Right ventricle myocardium inferior (tissue), 1 donor: ENCODE measurements at places on chromosomes 2 and 18. TPM values are rescaled to one million over a fixed set of nuclear protein-coding genes. Genes with fewer than 3 reads are reported as not detected.

Gene MYCN
- total RNA-seq: 0.54 TPM

Gene SNTG2
- total RNA-seq: 2.4 TPM

Gene ASTL
- total RNA-seq: not detected

Gene SERPINB4
- not detected for total RNA-seq

Gene RTP5
- total RNA-seq: not detected

Gene SCG2
- not detected for total RNA-seq

Gene TEX51
- total RNA-seq: not detected

Gene SEC11C
- total RNA-seq: 23.5 TPM

Gene PRSS56
- total RNA-seq: 0.11 TPM

DNA sequence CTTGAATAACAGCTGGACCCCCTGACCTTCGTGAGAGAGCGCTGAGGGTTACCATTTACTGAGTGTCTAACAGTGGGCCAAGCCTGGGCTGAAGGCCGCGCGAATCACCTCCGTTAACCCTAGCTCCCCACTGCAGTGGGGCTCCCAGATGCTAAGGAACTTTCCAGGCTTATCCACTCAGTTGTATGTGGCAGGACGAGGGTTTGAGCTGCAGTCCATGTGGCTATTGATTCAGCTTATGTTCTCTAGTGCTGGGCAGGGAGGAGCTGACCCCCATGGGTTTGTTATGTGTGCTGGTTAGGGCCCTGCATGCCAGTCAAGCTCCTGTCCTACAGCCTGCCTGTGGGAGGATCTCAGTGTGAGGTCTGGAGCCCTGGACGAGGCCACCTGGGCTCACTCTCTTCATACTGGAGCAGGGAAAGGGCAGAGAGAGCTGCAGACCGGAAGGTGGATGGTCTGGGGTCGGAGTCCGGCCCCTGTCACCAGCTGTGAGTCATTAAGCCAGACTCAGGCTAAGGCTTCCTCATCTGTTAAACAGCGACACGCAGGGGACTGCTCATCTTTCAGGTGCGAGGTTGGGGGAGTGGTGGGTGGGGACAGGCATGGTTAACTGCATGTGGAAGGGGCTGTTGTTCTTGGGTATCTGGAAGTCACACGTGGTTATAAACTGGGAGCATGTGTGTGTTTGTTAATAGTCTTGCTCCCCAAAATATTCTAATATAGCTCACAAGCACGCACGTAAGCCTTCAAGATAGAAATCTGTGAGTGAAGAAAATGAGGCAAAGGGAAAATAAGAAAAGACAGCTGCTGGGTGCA, 6.6 kb downstream of the PSD4 start:
- peak; percentile 35 for DNase-seq

GRCh38 chr2:10558281-10559030, 110.3 kb upstream of the ODC1 start:
- DNase-seq: no peak

DNA sequence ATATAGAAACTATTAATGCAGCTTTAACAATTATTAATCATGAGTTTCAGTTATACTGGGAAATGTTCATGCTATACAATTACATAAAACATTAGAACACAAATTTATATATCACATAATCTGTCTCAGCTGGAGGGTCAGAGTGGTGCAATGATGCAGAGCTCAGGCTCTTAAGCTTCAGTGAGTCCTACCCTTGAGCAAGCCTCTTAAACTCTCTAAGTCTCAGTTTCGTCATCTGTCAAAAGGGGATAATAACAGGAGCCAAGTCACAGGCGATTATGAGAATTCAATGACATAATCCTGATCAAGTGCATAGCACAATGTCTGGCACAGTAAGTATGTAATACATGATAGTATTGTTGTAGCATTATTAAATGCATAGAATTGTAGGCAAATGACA, 46.0 kb downstream of the LAMA1 start:
- DNase-seq: no peak

GRCh38 chr18:78875016-78875777, 104.4 kb upstream of the SALL3 start:
- DNase-seq: no peak

- no peak for DNase-seq
Measured at GRCh38 chr2:208698114-208698513, 291.5 kb downstream of the PTH2R start.

- DNase-seq: no peak
Measured at GRCh38 chr2:79552653-79553052, 39.8 kb downstream of the CTNNA2 start.

- DNase-seq: no peak
Measured at GRCh38 chr2:163133602-163134001, 295.0 kb upstream of the KCNH7 start.

DNA sequence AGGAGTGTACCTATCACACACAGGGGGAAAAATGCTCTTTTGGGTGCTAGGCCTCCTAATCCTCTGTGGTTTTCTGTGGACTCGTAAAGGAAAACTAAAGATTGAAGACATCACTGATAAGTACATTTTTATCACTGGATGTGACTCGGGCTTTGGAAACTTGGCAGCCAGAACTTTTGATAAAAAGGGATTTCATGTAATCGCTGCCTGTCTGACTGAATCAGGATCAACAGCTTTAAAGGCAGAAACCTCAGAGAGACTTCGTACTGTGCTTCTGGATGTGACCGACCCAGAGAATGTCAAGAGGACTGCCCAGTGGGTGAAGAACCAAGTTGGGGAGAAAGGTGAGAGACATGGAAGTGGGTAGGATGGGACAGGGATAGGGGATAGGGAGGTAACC, 12.2 kb downstream of the DHRS9 start:
- DNase-seq: no peak

DNA sequence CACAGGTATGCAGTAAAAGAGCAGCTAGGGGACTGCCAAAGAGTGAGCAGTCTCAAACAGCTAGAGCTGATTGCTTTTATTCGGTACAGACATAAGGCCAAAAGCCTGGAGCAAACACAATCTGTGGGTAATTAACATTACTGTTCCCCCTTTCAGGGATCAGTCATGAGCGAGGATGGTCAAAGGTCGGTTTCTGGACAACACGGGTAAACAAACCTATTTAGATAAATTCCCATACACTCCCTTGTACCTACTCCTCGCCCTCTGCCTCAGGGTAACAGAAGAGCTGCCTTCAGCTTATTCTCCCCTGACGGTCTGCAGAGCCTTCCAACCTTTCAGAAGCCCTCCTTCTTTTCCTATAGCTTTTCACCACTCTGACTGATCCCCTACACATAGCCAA, 586.0 kb downstream of the SUCLG1 start:
- no peak for DNase-seq

DNA sequence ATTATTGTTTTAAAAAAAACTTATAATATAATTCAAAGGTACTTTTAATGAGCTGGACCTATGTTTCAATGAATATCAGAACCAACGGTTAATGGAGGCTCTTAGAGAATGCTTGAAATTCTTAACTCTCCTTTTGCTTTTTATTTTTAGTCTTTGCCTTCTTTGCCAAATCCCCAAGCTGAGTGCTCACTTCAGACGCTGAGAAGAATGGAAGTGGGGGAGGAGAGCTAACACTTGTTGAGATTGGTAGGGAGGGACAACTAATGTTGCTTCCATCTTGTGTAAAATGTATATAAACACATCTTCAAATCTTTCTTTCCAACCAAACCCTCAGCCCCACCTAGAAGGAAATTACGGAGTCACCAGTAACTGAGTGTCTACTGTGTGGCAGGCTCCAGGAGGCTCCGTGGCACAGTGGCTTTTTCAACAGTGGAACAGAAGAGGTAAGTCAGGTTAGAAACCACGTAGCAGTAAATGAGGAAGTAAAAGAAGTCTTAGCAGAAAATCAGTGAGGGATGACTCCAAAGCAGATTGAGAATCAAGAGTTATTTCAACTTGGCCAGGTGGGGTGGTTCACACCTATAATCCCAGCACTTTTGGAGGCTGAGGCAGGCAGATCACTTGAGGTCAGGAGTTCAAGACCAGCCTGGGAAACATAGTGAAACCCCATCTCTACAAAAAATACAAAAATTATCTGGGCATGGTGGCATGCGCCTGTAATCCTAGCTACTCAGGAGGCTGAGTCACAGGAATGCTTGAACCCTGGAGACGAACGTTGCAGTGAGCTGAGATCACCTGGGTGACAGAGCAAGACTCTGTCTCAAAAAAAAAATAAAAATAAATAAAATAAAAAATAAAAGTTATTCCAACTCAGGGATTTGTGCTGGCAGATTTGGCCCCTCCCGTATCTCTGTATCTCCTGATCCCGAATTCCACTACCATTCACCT, 45.0 kb upstream of the CREB1 start:
- DNase-seq: peak; percentile 21

- DNase-seq: no peak
Measured at GRCh38 chr2:29157131-29157530, 41.9 kb downstream of the CLIP4 start.

DNA sequence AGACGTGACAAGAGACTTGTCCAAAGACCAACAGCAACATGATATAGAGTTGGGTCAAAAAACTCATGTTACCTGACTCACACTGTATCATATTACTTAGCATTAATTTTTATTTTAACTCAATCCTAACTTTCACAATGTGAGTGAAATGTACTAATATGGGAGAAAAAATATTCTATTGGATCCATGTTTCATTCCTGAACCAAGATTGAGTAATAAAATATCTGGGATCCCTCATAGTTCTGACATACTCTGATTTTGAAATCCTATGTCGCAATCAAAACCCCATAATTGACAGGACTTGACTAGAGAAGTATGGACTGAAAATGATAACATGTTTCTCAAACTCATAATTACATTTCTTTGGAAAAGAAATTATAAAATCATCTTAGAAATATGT, 190.4 kb downstream of the RIT2 start:
- no peak for DNase-seq

DNA sequence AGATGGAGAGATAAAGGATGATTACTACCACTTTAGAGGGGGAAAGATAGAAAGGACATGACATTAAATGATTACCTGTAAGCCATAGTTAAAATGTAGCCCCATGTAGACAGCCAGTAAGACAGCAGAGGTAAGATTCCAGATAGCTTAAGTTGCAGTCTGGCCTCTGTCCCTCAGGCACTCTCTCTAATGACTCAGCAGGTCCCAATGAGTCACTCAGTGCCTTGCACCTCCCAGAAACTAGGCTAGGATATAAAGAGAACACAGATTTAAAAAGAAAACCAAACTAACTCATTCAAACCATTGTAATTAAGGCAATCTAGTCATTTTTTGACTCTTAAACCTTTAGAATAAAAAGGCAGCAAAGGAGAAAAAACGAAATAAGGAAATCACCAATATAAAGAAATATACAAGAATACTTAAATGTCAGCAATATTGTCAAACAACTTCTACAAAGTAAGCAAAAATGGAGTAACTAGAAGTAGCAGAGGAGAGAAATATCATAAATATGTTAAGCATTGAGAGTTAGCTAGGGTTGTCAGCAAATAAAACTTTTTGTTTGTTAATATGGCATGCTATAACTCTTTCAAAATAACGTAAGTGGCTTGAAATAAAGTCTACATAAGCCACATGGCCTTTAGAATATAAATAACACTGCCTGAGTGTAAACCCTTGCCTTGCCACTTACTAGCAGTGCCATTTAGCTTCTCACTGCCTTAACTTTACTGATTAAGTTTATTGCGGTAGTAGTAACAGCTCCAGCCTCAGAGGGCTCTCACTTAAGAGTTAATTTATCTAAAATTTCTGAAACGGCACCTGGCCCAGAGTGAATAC, 48.5 kb downstream of the SOCS6 start:
- no peak for DNase-seq

DNA sequence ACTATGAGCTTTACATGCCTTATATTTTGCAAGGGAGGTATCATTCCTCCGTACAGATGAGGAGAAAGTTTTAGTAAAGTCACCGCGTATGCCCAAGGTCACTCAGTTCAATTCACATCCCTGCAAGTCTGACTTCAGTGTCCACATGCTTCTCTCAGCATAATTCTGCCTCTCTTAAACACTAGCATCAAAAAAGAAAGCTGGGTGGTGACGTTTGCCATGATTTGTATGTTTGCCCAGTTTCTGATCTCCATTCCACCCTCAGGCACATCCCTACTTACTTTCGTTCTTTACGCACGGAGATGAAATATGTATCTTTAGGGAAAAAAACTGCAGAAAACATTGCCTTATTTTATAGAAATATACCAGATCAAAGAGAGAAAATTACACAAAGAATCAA, 129.2 kb upstream of the PTPRM start:
- DNase-seq: no peak

DNA sequence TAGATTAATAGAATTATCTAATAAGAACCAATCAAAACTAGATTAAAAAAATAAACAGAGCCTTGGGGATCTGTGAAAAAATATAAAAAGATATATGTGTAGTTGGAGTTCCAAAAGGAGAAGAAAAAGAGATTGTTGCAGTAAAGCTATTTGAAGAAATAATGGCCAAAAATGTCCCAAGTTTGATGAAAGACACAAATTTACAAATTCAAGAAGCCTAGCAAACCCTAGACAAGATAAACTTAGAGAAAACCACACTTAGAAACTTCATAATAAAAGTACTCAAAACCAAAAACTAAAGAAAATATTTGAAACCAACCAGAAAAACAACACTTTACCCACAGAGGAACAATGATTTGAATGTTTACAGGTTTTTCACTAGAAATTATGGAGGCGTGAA, 41.3 kb upstream of the EGR4 start:
- DNase-seq: no peak

- DNase-seq: no peak
Measured at GRCh38 chr2:100789361-100789760, 30.6 kb upstream of the NPAS2 start.

GRCh38 chr2:73993778-73994177, 9.1 kb downstream of the TET3 start:
- no peak for DNase-seq

DNA sequence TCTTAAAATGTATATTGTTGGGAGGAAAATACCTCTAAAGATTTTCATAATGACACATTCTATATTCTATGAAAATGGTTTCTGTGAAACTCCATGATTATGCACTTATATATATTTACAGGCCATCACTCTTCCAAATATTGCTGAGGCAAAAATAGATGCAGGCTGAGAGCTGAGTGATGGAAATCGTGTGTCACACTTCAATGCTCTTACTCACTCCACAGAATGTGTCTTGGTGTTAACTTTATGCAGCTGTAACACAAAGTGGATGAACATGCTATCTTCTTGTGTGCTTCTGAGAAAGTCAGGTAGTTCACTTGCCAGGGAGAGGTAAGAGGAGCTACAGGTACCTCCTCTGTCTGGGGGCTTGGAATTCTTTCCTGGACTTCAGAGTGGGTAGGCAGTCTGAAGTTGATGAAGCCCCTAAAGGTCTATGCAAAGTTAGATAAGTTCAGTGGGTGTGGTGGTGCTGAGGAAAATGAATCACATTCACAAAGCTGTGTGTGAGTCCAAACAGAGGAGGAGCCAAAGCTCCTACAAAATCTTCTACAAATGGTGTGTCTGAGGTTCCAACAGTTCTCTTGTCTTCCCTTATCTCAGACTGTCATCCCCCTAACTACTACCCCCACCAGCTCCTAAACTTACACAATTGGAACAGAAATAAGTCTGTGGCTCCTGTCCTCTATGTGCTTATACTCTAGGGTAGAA, 74.2 kb upstream of the ST6GAL2 start:
- DNase-seq: no peak

DNA sequence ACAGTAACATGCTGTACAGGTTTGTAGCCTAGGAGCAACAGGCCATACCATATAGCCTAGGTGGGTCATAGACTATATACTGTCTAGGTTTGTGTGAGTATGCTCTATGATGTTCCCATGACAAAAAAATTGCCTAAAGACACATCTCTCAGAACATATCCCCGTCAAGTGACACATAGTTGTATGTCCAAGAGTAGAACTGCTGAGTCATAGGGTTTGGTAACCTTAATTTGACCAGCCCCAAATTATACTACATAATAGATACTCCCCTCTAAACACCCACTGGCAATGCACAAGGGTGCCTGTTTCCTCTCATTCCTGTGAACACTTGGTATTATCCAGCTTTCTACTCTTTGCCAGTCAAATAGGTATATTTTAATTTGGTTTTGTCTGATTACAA, 161.6 kb downstream of the LCLAT1 start:
- DNase-seq: no peak
